ENCODE measurements at places on chromosomes 3 and 15.

DNA sequence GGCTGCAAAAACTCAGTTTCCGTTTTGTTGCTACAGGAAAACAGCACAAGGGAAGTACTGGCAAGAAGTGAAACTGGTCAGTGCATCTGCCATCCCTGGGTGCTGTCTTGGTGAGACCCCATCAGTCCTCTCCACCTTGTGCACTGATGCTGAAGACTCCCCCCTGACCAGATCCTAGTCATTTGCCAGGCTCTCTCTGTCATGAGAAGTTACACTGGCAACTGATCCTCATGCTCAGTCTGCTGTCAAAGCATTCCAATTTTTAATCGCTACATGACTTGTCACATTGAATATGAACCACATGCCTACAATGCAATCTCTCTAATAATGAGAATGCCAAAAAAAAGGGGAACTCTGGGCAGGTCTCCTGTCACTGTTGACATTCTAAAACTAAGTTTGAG lies 296.5 kb downstream of the ZIC1 start:
- no peak for DNase-seq

DNA sequence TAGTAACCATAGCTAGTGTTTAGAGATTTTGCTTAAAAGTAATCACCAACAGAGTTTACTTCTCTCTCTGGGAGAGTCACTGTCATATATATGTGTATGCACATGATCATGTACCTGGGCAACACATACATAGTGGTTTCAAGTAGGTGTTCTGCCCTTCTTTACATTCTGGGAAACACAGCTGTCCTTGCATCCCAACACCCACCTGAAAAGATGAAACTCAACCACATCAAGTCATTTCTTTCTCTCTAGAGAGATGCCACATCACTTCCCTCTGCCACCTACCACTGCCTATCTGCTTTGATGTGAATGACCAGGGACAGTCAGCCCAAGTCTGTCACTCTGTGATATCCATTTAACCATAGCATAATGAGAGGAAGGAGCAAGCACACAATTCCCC lies 155.8 kb upstream of the GADL1 start:
- no peak for DNase-seq

- DNase-seq: no peak
Measured at GRCh38 chr15:61033940-61034677, 195.0 kb downstream of the RORA start.

DNA sequence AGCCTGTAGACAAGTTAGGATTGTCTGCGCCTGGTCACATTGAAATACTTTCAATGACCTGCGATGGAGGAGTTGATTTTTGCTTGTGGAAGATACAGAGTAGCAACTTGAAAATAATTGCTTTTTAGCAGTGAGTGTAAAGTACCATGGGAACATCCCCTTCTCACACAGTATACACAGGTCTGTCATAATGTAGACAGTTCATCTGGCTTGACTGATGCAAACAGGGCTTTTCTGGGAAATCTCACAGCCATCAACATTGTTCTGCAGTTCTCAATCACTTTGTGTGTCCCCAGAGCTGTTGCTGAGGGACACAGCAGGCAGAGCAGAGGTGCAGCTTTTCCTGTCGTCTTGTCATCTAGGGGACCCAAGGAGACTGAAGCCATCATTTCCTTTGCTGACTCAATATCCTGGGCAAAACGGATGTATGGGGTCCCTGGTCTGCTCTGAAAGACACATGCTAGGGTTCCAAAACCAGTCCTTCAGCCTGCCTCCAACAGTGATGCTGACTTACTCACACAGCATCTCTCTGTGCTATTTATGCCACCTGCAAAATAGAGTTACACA lies 5.3 kb upstream of the REC114 start:
- DNase-seq: no peak

GRCh38 chr3:102332205-102332604 lies 102.6 kb upstream of the ZPLD1 start:
- no peak for DNase-seq

- DNase-seq: no peak
Measured at GRCh38 chr3:24490151-24490550, 4.5 kb downstream of the THRB start.

- no peak for DNase-seq
Measured at GRCh38 chr3:103389356-103389755, 954.5 kb downstream of the ZPLD1 start.

GRCh38 chr3:147615035-147615434 lies 205.9 kb downstream of the ZIC1 start:
- no peak for DNase-seq

GRCh38 chr3:108946292-108947285 lies 7.1 kb downstream of the GUCA1C start:
- DNase-seq: no peak

GRCh38 chr15:62799037-62799436 lies 243.5 kb upstream of the TPM1 start:
- DNase-seq: no peak

GRCh38 chr3:69770976-69771634 lies 31.8 kb downstream of the MITF start:
- DNase-seq: no peak

DNA sequence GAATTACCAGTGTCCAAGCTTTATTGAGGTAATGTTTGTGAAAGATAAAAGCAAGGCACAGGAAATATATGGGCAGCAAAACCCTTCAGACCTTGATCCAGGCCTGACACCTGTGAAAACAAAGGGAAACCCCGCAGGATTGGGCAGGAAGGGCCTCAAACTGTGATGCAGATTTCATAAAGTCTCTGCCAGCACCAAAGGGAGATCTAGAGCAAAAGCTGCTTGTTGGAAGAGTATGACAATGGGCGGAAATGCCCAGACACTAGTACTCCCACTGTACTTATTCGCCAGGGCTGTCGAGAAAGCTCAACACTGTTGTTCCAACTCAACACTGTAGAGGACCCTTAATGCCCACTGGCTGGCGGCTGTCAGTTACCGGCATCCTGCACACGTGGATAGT lies 207.9 kb downstream of the CD47 start:
- DNase-seq: no peak

DNA sequence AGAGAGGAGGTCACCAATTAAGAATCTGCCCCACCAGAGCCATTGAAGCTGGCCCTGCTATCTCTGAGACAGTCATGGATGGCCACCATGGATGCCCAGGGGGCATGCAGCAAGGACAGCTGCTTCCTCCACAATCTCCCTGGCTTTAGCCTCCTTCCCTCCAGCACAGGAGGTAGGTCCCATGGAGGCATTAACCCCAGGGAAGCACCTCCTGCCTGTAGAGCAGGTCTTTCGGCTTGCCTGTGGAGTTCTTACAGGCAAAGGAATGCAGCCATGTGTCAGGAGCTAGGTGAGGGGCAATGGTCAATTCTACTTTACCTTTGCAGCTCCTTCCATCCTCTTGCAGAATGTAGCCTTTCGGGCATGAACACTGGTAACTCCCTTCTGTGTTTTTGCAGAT lies 93.8 kb downstream of the DUT start:
- DNase-seq: no peak
